AML-193 (cell line): ENCODE measurements at places on chromosomes 12 and 14.

DNA sequence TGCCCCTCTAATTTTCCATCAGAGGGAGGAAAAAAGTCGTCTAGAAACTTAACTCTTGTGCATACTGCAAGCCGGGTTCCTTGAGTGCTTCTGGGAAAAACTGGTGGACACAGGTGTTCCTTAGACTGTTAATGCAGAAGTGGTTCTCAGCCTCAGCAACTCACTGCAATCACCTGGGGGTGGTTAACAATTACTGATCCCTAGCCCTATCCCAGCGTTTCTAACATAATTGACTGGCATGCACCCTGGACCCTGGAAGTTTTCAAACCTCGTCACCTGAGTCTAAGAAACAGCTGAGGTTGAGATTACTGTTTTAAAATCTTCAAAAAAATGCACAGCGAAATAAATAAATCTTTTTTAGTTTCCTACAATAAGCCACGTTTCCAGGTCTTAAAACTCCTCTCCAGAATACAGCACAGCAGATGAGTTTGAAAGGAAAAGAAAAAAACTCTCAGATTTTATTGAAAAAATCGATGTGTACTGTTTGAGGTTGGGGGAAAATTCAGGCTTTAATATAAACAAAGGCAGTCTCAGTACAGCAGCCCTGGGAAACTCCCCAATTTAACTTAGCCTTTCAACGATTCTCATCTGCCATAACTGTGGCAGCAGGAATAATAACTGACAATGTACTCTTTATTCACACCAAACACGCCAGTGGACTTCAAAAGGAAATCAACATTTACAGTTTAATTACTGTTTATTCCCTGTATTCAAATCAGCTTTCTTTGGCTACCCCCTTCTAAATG, 45.4 kb downstream of the PHLDA1 start:
- no peak for DNase-seq

GRCh38 chr14:95289323-95290010, 30.2 kb downstream of the CLMN start:
- DNase-seq, result no peak

DNA sequence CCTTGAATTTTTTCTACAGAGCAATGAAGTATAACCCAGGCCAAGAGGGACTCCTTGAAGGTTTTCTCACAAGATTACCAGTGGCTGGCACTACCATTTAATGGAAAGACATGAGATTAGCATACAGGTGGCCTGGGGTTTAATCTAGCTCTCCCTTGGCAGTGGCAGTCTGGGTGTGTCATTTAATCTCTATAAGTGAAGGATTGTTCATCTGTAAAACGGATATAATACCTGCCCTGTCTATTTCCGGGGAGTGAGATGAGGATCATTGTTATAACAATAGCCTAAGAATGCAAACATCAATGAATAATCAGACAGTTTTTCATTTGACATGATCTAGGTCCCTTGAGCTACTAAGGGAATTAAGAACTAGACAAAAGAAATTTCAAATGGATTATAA, 168.7 kb upstream of the CPNE8 start:
- no peak for DNase-seq

DNA sequence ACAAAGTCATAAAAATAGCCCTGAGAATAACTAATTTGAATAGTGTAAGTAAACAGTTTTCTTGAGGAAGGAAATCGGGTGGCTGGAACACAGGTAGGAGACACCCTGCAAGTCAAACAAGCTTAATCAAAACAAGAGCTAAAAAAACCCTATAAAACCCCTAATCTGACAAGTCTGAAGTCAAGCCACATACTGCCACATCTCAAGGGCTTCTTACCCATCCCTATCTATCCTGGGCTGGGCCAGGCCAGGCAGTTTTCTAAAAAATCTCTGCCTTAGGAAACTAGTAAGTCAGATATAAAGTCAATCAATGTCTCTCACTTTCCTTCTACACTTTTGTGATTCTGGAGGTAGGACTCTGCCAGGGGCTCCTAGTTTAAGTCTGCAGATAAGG, 15.3 kb downstream of the UBE2N start:
- DNase-seq, result no peak

DNA sequence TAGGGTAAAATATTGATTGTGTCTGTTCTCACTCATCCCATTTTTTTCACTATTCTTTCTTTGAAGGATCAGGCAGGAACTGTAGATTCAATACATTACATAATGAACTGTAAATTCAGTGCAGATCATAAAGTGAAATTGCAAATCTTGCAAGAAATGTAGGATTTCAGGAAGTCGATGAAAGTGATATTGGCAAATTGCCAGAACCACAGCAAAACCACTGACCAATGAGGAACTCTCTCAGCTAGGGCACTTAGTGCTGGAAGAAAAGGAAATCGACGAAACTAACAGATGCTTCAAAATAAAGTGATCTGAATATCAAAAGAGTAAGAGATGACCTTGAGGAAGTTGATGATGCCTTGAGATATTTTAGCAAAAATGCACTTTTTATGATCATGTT, 157.6 kb downstream of the AACS start:
- DNase-seq, result peak; percentile 24

DNA sequence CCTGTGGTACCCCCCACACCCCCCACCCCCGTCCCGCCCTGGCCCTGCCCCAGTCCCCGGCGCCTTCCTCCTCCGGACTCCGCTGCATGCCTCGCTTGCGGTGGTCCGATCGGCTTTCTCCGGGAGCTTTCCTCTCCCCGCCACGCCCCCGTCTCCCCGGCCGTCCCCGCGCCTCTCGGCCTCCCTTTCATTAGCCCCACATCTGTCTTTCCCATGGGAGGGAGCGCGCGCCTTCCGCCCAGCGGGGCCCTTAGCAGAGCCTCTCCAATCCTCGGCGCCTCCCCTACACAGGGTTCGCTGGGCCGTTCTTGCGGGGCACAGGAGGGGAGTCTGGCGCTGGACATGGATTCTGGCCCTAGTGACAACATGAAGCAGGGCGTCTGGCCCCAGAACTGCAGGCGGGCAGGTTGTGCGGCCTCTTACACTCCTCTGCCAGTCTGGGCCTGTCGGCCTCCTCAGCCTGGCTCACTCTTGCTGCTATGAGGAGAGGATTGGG, 1.5 kb upstream of the EFS start:
- no peak for DNase-seq

DNA sequence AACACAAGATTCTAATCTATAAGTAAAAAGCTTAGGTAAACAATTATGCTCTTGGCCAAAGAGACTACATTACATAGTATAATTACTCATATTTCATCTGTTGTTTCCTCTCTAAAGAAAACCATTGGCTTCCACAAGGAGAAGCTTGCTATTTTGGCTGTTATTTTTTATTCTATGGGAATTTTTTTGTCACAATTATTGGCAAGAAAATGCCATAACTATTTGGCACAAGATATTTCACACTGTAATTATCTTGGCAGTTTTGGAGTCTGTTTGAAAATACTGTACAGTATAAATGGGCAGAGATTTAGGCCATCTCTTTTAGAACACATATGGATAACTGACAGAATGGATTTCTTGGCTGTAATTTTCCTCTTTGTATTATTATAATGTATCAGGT, 51.2 kb downstream of the KCNH5 start:
- DNase-seq, result no peak

DNA sequence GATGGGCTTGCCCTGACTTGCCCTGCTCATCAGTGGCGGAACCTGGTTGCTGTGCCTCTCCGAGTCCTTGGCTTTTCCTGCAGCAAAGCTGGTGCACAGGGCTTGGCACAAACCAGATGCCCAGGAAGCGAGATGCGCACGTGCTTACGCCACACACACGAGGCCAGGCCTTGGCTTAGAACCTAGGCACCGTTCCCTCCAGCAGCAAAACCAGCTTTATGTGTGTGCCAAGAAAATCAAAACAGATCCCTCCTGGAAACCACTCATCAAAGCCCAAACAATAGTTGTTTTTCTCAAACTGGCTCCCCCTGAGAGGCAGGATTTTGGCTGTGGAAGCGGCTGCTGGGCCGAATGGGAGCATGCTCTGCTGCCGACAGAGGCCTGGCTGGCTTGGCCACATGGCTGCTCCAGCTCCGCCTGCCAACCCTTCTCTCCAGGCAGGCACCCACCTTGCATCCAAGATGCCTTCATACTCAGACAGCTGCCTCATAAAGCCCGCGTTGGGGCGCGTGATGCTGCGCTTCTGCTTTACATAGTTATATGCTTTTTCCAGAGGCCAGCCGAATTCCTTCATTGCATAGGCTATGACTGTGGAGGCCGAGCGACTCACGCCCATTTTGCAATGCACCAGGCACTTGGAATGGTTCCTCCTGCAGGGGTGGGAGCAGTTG, 58.7 kb downstream of the SSH1 start:
- no peak for DNase-seq

- no peak for DNase-seq
Measured at GRCh38 chr12:125169870-125170269, 104.6 kb downstream of the AACS start.

GRCh38 chr12:68844318-68844745, 36.4 kb downstream of the MDM2 start:
- no peak for DNase-seq

GRCh38 chr14:71741241-71741640, 191.0 kb upstream of the RGS6 start:
- no peak for DNase-seq

GRCh38 chr14:91245029-91245428, 525 bp upstream of the GPR68 start:
- no peak for DNase-seq

GRCh38 chr12:111168009-111168900, 200.6 kb downstream of the PHETA1 start:
- no peak for DNase-seq

DNA sequence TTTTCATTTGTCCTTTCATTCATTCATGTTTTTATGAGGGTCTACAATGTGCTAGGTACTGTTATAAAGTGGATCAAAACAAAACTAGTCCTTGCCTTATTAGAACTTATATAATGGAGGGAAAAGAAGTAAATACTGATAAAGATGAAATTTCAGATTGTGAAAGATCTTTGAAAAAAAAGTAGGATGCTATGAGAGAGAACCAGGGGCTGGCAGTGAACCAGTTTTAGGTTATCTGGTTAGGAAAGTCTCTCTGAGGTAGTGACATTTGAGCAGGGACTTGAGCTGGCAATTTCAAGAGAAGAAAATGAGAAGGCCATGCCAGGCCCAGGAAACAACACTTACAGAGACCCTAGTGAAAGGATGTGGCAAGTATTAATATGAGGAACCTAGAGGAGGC, 57.3 kb upstream of the E2F7 start:
- no peak for DNase-seq

DNA sequence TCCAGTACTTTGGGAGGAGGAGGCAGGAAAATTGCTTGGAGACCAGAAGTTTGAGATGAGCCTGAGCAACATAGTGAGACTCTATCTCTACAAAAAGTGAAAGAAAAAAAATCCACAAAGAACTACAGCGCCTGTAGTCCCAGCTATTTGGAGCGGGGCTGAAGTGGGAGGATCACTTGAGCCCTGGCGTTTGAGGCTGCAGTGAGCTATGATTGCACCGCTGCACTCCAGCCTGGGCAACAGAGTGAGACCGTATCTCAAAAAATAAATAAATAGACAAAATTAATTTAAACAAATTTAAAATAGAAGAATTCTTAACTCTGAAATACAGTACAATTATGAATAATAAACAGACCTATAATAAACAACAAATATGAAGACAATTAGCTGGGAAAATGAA, 40.9 kb downstream of the ATL1 start:
- no peak for DNase-seq

- peak; percentile 85 for DNase-seq
Measured at GRCh38 chr14:73829526-73830431, 21.9 kb upstream of the PTGR2 start.

DNA sequence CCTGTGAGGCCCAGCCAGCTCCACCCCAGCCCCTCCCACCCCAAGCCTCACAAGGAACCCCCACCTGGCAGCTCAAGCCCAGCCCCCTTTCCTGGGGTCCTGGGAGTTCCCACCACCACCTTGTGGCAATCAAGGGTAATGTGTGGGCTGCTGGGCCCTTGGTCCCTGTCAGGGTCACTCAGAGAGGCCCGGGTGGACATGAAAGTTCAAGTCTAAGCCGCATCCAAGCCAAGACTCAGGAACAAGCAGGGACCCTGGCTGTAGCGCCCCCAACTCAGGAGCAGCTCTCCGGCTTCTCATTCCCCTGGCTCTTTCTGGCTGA, 106.4 kb upstream of the C14orf180 start:
- DNase-seq, result no peak

GRCh38 chr12:104454997-104455396, 1.8 kb upstream of the CHST11 start:
- DNase-seq, result no peak

GRCh38 chr12:43848226-43848507, 12.3 kb downstream of the TMEM117 start:
- DNase-seq, result no peak

DNA sequence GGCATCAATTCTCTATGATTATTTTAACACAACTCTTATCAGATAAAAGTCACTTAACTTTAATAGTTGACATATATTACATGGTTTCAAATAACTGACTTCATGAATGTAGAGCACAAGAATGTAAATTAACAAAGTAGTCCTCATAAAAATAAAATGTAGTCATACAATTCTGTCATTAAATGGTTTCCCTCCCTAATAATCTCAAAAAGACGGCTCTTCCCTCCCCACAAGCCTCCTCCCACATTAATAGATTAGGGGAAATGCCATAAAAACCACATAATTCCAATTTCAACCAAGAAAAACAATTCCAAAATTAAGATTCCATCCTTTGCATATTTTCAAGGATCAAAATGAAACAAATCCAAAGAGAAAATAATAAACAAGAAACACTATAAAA, 36.7 kb downstream of the SPTLC2 start:
- no peak for DNase-seq

GRCh38 chr14:68710776-68711175, 82.1 kb downstream of the ZFP36L1 start:
- no peak for DNase-seq

- no peak for DNase-seq
Measured at GRCh38 chr12:52614381-52615207, 3.8 kb downstream of the KRT73 start.

DNA sequence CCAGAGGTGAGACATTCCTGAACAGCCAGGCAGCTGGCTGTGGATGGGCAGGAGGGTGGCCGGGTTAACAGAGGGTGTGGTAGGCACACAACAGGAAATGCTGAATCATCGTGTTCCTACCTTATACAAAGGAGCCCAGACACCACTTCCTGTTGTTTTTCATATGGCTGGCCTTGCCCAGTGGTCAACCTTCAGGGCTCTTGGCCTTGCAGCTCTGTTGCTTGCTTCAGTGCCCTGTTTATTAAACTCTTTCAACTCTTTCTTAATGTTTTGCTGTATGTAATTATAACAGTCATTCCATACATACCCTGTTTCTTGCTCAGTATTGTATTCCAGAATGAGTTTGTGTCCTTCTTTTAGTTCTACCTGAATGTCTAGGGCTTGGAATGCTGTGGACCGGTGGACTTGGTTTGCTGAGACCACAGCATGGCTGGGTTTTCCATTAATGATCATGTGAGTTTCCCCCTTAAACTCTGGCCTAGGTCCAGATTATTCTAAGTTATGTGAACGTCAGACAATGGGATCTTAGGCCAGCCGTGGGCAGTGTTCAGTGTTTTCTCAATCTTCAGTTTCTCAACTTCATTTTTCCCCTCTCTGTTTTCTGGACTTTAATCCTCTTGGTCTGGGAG, 11.9 kb downstream of the CFAP54 start:
- peak; percentile 32 for DNase-seq
